ENCODE measurements at places on chromosomes 7 and 10.
A peak's percentile ranks its signal among the peaks of the same experiment; 100 is the strongest.

- no peak for DNase-seq
These were observed 50.6 kb downstream of the KIAA1217 start for GRCh38 chr10:24259365-24260130.

DNA sequence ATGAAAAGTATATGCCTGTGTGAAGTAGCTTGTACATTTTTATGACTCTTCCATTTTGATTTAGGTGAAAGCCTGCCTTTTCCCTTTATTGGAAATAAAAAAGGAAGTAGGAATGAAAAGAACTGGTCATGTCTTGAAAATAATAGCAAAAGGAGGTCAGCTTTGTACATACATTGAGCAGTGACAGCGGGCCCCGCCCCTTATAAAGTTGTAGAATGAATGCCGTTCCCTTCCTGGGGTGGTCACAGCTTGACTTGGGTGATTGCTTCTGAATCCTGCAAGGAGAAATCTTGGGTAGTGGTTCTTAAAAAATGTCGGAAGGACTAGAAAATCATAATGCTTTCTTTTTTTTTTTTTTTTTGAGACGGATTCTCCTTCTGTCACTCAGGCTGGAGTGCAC is 31.7 kb downstream of the CAMK1D start:
- no peak for DNase-seq

GRCh38 chr7:945556-946255 is 8.8 kb downstream of the ADAP1 start:
- no peak for DNase-seq

- DNase-seq = no peak
These were observed 21.0 kb downstream of the COBL start for GRCh38 chr7:51295440-51296245.

GRCh38 chr7:151122276-151122675 is 36.0 kb downstream of the AGAP3 start:
- DNase-seq = no peak

DNA sequence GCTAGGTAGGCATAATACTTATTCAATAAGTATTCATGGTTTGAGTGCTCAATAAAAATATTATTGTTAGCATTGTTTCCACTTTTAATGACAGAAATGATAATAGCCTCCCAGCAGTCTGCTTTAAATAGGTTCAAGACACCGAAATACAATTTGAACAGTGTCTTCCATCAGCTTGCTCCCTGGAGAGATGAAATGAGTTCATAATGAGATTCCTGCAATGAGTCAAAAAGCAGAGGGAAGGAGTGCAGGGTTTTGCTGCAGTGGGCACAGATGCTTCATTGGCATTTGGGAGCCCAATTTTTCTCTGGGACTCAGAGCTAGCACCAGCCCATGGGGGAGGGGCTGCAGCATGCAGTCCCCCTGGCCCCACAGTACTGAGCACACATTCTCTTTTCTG is 32.6 kb upstream of the CHCHD3 start:
- DNase-seq = no peak

GRCh38 chr7:105854498-105854897 is 21.9 kb downstream of the ATXN7L1 start:
- DNase-seq = no peak

DNA sequence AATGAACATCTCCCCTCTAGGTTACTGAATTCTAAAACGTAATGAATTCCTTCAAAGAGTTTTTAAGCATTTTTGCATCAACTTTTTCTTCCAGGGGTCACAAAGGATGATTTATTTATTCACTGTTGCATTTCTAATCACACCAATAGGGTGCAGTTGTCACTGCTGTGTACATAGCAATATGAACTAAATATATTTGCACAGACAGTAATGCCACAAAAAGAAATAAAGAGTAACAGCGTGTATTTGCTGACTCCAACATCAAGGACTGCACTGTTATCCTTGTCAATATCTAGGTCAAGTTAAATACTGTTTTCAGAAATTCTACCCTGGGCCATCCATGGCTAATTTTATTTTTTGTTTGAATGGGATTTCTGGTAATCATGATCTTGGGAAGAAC is 138.0 kb downstream of the FRMD4A start:
- DNase-seq = no peak

DNA sequence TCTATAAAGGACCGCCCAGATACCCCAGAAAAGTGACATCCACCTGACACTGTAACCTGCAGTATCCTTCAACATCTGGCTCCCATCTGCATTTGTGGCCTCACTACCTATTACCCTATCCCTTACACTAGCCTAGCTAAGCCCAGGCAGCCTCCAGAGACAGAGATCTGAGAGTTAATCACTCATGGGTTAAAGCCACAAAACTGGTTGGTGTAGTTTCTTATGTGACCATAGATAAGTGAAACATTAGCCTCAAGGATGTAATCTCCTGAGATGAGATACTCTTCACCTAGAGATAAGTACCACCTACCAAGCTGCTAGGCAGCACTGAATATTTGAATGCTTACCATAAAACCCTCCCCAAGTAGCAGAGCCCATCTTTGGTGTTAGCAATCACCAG is 35.4 kb downstream of the CTTNBP2 start:
- no peak for DNase-seq

DNA sequence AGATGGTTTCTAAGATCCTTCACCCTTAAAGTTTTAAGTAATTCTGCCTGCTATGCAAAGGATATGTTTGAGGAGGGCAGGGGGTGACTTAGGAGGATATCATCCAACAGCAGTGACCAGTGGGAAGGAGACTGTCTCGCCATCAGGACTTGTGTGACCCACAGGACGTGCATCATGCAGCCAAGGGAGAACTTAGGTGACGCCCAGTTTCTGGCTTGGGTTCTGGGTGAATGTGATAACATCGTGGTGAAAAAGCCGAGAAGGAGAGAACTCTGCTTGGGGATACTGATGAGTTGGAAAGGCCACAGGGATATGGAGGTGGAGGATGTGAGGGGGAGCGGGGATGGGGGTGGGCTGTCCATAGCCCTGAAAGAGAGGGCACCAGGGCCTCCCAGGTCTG is 3.8 kb downstream of the WIPI2 start:
- DNase-seq = no peak

- DNase-seq = peak; percentile 52
These were observed 765.6 kb upstream of the GHITM start for GRCh38 chr10:83373671-83374070.

DNA sequence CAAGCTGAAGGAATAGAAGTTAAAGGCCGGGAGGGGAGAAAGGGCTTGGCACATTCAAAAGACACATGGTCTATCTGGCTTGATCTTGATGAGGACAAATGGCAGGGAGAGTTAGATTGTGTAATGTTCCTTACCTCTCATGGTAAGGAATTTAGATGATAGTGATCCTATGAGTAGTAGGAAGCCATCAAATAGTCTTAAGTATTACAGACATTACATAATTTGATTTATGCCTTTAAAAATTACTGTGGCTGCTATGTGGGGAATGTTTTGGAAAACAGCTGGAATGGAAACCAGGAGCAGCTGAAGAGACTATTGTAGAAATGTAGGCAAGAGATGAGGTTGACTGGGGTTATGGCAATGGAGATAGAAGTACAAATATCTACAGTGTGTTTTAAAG is 351.3 kb upstream of the BMPER start:
- DNase-seq = no peak

DNA sequence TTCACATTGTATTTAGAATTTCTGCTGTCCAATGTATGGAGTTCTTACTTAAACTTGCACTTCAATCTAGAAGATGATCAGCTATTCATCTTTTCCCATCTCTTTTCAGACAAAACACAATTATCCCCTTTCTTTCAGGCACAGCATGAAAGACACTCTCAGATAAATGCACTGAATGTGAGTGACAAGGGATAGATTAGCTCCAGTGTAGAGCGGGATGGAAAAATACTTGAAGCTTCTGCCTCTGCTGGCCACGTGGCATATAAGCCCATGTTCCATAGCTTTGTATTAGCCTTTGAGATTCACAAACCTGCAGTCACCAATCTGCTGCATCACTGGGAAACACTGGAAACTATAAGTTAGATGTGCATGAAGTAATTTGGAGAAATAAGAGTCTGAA is 162.2 kb upstream of the FAM3C start:
- DNase-seq = no peak

DNA sequence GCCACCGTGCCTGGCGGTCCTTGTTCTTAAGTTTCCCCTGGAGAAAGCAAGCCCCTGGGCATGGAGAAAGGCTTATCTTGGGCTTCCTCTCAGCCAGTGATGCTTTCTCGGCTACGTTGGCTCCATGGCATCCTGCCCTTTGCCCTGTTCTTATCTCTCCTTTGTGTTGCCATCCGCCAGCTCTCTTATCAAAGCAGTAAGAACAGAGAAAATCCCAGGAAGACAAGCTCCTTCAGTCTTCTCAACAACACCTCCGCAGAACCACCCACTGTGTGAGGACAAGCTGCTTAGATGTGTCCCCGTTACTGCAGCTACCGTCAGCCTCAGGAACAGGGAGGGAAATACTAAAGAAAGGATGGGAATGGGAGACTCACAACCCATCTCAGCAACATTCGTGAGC is 3.3 kb downstream of the PLEKHS1 start:
- no peak for DNase-seq

- no peak for DNase-seq
These were observed 3.4 kb upstream of the GRM8 start for GRCh38 chr7:127256041-127256725.

DNA sequence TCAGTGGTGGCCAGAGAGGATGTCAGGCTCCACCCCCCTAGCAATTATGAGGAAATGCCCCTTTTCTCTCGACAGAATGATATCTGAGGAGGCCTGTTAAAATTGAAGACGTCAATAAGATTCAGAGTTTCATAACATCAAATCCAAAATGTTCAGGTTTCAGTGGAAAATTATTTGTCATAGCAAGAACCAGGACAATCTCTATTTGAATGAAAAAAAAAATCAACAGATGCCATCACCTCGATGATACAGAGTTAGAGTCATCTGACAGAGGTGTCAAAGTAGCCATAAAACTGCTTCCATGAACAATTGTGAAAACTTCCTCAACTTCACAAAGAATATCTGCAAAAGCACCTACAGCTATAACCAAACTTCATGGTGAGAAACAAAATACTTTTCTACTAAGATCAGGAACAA is 7.7 kb downstream of the TMEM273 start:
- DNase-seq = no peak

- DNase-seq = no peak
These were observed 54.0 kb upstream of the MXI1 start for GRCh38 chr10:110153396-110153795.

DNA sequence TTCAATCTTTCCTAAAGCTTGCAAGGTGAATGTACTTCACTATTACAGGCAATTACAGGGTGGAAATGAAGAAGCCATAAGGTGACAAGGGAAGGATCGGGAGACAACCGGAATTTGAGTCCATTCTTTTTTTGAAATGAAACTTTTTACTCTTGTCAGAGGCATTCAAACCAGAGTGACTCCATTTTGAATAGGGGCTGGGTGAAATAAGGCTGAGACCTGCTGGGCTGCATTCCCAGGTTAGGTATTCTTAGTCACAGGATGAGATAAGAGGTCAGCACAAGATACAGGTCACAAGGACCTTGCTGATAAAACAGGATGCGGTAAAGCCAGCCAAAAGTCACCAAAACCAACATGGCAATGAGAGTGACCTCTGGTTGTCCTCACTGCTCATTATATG is 363.3 kb downstream of the TYW1 start:
- no peak for DNase-seq

- no peak for DNase-seq
These were observed 83.7 kb downstream of the ATXN7L1 start for GRCh38 chr7:105792488-105793370.

- no peak for DNase-seq
These were observed 12.5 kb upstream of the ARPC1A start for GRCh38 chr7:99313204-99313573.

GRCh38 chr7:33201821-33202220 is 72.5 kb downstream of the BBS9 start:
- no peak for DNase-seq

DNA sequence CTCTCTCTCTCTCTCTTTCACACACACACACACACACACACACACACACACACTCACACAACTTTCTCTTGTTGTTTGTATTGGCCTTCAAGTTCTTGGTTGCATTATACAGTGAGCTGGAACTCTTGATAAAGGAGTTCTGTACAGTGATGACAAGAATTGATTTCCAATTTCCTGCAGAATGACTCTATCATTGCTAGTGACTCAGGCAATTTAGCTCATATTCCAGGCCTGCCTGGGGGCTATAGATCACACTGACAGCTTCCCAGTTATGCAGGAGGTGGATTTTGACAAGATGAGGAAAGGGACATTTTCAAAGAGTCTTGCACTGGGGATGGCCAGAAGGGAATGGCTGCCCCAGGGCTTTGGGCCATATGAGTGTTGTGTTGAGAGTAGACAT is 508.8 kb downstream of the TYW1 start:
- DNase-seq = no peak

DNA sequence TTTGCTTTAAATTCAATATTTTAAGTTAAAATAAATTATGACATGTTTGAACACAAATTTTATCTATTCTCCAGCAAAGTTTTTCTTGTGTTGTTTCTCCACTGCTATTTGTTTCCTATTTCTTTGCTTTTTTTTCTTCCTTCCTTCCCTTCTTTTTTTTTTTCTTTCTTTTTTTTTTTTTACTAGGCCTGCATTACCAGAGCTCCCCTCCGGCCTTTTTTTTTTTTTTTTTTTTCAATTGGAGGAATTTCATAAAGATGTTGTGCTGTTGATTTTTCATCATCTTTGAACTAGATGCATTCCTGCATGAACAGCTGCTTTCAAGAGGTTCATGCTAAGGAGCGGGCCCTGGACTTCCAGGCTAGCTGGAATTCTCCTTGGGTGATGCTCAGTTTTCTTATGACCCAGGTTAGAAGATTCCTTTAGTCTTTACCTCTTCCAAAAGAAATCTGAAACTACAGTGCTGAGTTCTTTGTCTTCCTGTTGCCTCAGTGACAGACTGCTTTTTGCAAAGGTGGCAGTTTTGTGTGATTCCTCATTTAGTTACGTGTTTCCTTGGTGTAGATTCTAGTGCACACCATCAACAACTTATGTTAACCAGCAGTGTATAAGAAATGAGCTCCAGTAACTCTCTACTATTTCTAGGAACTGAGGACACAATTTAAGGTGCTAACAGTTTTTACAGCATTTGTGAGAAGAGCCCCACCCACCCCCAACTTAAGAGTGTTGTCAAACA is 4.8 kb upstream of the CAMK1D start:
- no peak for DNase-seq

- no peak for DNase-seq
These were observed 86.2 kb upstream of the DDC start for GRCh38 chr7:50651271-50651989.

DNA sequence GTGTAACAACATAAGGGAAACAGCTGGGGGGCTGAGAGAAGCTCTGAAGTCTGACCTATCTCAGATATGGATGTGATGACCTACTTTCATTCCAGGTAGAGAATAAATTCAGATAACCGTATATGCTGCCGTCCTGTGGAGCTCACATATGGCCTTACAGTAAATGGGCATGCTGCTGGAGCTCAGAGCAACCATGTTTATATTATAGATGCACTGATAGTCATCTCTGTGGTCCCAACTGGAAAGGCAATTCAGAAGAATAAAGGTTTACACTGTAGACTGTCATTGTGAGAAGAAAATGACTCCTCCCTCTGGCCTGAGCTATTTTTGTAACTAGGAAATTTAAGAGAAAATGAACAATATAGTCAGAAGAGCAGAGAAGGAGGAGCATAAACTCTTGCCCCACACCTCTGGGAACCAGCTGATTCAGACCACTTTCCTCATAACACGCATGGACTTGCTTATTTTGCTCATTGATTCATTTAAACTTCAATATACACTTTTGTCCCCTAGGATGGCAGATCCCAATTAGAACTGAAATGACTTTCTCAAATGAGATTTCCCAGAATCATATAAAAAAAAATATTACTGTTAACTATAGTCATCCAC is 69.9 kb upstream of the NXPH1 start:
- no peak for DNase-seq

Data from Jurkat, Clone E6-1 (cell line).